ENCODE measurements at places on chromosomes 5 and 9.
A peak's percentile ranks its signal among the peaks of the same experiment; 100 is the strongest.

DNA sequence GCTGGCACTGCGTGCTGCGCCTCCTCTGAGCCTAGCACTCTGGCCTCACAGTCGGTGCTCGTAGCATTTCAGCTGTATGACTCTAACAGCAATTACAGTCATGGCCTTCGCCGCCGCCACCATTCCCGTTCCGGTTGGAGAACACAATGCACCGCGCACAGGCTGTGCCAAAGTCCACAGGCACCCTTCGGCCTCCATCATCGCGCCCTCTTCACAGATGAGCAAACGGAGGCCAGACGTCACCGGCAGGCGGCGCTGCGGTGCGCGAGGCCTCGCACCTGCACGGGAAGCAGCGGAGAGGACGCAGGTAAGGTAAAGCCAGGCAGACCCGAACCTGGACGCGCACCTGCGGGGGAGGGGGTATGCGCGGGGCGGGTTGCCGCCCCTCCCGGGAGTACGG is 128.9 kb downstream of the BARX1 start:
- DNase-seq, result no peak

DNA sequence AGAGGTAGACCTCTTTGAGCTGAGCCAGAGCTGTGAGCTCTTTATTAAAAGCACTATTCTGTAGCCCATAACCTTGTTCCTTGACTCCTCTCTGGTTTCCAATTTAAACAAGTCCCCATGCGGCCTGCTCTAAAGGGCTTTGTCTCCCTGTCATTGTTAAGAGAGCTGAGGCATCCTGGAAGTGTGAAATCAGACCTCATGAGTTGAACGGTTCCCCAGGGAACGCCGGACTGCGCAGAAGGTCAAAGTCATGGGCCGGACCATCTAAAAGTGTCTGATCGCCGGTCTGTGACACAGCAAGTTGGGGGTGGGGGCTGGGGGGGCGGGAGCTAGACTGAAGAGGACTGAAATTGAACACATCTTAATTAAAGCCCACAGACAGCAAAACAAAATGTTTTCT is 265.8 kb downstream of the SLF1 start:
- DNase-seq, result no peak

- DNase-seq, result no peak
Observed at GRCh38 chr9:132059361-132059760, 20.3 kb downstream of the MED27 start.

DNA sequence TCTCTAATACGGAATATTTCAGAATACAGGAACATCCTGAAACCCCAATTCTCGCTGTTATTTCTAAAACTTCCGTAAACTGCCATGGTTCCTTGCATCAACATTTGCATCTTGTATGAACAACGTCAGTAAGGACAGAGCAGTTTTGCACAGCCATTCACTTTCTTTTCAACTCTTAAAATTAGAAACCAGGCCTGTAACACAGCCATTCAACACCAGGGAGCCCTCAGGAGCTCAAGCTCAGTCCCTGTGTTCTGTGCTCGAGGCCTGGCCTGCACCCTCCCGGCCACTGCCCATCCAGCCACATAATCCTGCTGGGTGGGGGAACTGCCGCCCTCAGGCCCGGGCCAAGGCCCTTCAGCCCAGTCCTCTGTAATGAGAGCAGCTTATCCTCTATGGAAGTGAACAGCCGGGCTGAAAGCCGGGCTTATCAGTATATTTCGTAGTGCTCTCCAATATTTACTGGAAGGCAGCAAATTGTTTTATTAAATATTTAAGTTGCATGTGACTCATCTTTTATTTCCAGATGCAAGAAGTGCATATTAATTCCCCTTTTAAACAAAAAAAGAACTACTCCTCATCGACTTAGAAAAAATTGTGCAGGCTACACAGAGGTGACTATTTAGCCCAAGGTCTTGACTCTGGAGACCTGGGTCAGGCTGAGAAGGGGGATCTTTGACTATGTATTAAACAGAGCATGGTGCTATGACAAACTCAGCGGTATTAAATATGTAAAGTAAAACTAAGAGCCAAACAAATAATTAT is 33.2 kb upstream of the SLC6A3 start:
- no peak for DNase-seq

- no peak for DNase-seq
Observed at GRCh38 chr9:134037641-134038040, 12.4 kb downstream of the BRD3OS start.

DNA sequence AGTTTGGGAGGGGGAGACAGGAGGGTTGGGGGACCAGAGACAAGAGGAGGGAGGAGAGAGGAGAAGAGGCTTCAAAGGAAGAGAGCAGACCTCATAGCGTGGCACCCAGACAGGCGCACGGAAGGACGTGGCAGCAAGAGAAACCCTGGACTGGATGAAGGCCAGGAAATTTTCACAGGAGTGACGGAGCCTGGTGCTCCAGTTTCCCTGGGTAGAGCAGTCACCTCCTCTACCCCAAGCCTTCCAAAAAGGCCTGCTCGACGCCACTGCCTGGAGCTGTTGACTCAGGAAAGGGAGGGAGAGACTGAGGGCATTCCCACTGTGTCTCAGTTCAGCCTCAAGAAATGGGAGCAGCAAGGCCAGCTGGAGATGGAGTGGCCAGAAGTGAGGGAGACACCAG is 19.3 kb downstream of the AK8 start:
- DNase-seq, result no peak

- no peak for DNase-seq
Observed at GRCh38 chr5:157509587-157509986, 49.6 kb downstream of the NIPAL4 start.

DNA sequence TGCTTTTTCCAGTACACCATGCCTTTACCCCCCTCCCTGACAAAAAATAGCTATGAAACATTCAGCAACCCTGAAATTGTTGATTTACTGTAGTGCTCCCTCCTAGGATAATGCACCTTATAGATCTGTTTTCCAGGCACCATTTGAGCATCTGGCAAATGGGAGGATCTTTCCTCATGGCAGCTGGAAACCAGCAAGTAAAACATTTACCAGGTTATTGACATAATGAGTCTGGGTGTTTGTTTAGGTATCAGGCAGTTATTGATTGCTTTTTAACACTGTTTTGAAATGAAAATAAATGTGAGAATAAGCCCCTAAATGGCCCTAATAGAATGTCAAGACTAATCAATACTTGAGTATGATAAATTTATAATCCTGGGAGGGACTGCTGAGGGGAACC is 57.3 kb upstream of the KLF4 start:
- no peak for DNase-seq

- DNase-seq, result no peak
Observed at GRCh38 chr5:99122976-99123375, 194.2 kb upstream of the CHD1 start.

GRCh38 chr5:107665036-107665570 is 5.6 kb downstream of the EFNA5 start:
- no peak for DNase-seq

GRCh38 chr5:155046591-155046990 is 33.0 kb downstream of the KIF4B start:
- no peak for DNase-seq

DNA sequence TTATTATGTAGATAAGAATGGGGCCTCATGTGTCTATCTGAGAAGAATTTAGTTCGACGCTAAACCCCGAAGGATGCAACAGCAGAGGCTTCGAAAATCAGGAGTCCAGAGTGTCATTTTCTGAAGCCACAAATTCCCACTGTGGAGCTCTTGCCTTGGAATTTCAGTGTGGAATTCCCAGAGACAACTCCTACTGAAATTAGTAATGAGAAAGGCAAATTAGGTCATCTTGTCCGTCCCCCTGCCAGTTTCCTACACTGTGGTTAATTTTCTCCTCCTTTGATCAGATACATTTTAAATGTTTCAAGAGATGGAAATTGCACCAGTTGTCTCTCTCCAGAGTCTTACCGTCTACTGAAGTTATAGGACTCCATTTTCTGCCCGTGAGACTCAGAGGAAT is 633.6 kb downstream of the BNC2 start:
- DNase-seq, result no peak

GRCh38 chr5:160297776-160298175 is 14.6 kb downstream of the CCNJL start:
- no peak for DNase-seq

DNA sequence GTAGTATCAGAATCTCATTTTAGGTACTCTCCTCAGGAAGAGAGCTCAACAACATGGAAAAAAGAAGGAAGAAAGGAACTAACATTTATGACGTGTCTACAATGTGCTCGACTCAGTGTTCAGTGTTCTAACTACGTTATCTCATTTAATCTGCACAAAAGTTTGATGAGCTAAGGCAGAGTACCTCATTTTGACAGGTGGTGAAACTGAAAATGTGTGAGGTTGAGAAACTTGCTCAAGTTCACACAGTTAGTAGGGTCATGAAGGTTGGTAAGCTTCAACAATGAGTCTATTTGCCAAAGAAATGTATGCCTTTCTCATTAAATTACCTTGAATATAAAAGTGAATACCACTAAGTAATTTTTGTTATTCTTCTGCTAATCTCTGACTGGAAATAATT is 165.1 kb downstream of the CAAP1 start:
- no peak for DNase-seq

DNA sequence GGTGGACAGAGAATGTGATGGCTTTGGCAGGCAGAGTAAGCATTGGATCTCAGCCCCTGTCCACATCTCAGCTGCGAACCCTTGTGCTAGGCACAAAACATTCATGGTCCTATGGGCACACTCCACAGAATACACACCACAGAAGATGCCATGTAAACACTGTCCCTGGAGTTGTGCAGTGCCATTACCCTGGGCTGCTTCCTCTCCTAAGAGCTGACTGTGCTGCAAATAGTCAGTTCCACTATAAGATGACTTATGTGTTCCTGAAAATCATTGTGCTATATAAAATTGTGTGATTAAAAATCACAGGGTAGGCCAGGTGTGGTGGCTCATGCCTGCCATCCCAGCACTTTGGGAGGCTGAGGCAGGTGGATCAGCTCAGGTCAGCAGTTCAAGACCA is 31.9 kb upstream of the ATP6V1G1 start:
- DNase-seq, result no peak

DNA sequence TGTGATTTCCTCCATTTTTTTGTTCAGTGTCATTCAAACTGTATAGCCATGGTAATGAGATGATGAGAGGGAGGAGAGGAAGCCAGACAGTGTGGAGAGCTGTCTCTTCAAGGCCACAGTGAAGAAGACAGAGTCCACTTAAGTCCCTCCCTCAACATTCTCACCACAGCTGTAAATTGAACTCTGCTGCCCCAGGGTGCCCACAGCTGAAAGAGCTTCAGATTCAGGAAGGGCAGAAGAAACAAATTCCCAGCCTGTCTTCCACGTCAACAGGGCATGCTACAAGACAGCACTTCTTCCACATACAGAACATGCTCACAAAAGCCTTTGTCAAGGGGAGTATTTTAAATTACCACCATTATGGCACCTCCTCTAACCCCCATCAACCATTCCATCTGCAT is 100.4 kb downstream of the KLHL3 start:
- no peak for DNase-seq

GRCh38 chr9:107397076-107398044 is 92.2 kb downstream of the KLF4 start:
- DNase-seq, result peak; percentile 44

DNA sequence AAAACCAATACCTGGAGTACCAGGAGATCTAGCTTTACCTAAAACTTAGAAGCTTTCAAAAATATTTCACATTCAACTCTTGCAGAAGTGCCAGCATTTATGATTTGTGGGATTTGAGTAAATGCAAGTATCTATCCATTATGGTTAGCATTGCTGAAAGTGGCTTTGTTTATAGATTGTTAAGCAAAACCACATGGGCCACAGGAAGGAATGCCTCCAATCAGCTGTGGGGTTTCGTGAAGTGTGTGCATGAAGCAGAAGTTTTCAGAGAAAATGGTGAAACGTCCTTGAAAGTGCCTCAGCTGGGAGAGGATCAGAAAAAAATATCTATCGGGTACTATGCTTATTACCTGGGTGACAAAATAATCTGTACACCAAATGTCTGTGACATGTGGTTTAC is 4.2 kb downstream of the LECT2 start:
- peak; percentile 80 for DNase-seq

GRCh38 chr9:134519375-134520070 is 122.1 kb upstream of the COL5A1 start:
- DNase-seq, result no peak

GRCh38 chr5:141747152-141748141 is 65.4 kb upstream of the ARAP3 start:
- peak; percentile 43 for DNase-seq

GRCh38 chr5:113524927-113525326 is 11.4 kb downstream of the YTHDC2 start:
- no peak for DNase-seq

- DNase-seq, result no peak
Observed at GRCh38 chr9:127522727-127523126, 71.4 kb downstream of the LRSAM1 start.

DNA sequence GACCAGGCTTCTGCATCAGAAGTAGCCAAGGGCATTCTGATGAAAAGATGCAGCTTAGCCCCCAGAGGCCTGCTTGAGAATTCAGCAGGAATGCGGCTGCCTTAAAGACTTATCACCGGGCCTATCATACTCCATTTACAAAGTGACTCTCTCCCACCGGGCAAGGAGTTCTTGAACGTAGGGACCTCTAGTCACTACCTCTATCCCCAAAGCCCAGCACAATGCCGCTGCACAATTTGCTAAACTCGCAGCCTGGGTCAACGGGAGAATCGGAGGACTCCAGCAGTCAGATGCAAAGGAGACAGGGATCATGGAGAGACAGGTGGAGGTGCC is 661 bp downstream of the PDCL start:
- peak; percentile 65 for DNase-seq

Measured in adipocyte (in vitro differentiated cells).